Right hindlimb (tissue), 1 donor: ENCODE measurements at places on chromosomes 7 and 10.

GRCh38 chr10:75110006-75110632 is 1.3 kb upstream of the SAMD8 start:
- DNase-seq: no peak

DNA sequence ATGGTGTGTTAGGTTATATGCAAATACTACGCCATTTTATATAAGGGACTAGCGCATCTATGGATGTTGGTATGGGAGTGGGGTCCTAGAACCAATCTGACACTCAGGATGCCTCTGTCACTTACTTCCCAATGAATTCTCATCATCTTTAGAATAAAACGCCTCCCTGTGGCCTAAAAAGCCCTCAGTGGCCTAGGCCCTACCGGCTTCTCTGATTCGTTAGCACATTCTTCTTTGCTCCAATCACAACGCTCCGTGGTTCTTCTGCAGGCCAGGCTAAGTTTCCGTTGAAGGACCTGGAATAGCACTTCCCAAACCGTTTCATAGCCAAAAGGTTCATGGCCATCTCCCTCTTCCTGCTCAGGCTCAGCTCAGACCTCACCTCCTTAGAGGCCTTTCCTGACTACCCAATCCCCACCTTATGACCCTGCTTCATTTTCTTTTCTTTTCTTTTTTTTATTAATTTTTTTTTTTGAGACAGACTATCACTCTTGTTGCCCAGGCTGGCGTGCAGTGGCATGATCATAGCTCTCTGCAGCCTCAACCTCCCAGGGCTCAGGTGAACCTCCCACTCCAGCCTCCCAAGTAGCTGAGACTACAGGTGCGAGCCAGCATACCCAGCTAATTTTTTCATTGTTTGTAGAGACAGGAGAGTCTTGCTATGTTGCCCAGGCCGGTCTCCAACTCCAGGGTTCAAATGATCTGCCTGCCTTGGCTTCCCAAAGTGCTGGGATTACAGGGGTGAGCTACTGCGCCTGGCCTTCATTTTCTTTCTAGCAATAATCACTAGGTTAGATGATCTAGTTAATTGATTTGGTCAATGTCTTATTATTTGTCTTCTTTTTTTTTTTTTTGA is 24.5 kb upstream of the YWHAG start:
- DNase-seq: no peak

- DNase-seq: no peak
Observed at GRCh38 chr7:124575176-124575575, 190.4 kb downstream of the GPR37 start.

- no peak for DNase-seq
Observed at GRCh38 chr10:1451362-1451888, 285.9 kb downstream of the ADARB2 start.

DNA sequence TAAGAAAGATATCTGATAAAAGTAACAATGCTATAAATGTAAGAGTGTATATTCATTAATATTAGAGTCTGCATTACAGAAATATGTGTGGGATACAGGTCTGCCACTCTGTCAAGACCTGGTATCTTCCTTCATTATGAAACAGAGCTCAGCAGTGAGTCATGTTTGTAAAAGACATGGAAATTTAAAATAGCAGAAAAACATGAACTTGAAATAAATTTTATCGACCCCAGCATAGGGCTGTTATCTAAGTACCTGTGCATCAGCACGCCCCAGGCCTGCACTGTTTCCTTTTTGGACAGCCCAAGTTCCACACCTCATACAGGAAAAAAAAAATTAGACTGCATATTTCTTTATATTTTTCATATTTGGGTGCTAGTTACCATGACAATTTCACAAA is 58.0 kb upstream of the ZPBP start:
- DNase-seq: no peak

DNA sequence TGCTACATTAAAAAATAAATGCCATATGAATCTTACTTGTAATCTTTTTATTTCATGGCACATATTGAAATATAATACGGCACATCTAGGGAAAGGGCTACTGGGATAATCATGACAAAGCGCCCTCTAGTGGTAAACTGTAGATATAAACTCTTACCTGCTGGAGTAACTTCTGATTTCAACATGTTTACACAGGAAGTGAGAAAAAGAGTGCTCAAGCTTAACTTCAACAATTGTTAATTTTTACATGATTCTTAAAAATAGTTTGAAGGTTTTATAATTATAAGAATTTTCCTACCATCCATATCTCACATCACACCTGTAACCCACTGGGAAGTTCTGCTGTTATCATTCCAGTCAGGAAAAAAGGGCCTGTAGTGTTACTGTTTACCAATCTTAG is 2.0 kb upstream of the HEPACAM2 start:
- DNase-seq: no peak

DNA sequence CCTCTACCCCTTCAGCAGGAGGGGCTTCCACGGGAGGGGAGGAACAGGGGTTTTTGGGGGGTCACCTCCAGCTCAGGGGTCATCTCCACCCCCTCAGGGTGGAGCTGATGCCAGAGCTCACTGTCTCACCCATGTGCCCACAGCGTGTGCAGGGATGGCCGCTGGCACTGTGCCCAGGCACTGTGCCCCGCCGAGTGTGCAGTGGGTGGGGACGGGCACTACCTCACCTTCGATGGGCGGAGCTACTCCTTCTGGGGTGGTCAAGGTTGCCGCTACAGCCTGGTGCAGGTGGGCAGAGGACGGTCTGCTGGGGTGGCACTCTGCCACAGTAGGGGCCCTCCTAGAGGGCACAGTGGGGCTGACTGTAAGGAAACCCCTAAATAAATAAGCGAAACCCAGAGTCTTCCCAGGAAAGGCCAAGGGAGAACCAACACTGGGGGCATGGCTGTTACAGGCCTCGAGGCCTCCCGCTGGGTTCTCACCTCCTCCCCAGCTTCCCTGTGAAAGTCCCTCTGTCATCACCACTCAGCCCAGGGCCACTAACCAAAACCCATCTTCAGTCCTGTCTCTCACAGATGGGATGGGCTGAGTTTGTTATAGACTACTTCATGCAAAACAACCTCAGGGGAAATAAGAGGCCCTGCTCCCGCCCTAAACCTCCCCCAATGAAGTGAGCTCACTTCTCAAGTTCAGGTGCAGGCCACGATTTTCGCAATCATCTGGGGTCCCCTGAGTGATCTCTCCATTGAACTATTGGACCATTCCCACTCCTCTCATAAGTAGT is 7.4 kb upstream of the ZNF467 start:
- no peak for DNase-seq

- DNase-seq: peak; percentile 62
Observed at GRCh38 chr7:69932034-69932628, 333.9 kb downstream of the AUTS2 start.

- DNase-seq: no peak
Observed at GRCh38 chr10:131840788-131841118, 60.1 kb upstream of the PPP2R2D start.

DNA sequence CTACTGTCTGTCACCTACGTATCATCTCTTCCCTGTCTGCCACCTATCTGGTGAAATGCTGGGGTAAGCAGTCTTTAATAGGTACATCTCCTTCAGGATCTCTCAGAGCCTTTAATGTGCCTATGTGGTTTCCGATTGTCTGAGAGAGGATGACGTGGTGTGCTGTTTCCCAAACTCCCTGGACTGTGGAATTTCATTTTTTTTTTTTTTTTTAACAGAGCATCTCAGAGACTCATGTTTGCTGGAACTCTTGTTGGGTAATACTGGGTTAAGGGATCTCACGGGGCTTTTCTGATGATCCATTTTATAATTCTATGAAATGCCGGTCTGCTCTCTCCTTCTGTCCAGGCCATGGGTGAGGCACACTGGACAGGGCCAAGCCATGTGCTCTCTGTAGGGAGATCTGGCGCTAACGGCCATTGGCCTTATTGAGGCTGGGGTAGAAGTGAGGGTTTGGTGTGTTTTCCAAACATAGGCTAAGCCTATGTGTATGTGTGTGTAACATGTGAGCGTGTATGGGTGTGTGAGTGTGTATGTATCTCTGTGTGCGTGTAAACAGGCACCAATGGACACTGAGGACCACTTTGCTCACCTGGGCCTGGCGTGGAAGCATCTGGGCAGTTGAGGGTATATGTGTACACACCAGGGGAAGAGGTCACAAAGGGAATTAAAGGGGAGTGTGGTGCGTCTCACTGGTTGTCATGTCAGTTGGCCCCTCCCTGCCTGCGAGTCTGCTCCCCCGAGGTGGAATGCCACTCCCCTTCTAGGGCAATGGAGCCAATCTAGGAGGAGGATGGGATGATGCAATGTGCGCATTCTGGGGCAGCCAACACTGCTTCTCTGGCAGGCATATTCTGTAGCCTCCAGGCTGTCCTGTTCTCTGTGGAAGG is 7.8 kb downstream of the ADRA2A start:
- no peak for DNase-seq

DNA sequence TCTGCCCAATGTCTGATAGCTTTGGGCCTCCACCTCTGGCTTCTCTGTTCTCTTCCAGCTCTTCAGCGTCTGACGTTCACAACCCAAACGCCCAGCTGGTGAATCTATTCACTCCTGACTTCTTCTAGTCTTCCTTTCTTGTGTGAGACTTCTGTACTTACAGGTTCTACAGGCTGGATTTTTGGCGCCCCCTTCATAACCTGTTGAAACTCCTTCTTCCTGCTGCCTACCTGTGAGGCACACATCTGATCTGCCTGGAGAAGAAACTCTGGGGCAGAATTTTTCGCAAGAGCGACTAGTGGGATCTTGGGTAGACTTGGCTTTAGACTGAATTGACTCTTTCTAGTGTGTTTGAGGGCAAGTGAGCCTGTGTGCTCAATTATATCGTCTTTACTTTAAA is 249.3 kb downstream of the REEP3 start:
- DNase-seq: no peak

GRCh38 chr7:136078630-136079029 is 101.5 kb upstream of the MTPN start:
- no peak for DNase-seq

- no peak for DNase-seq
Observed at GRCh38 chr7:77383333-77383740, 32.8 kb downstream of the GSAP start.

DNA sequence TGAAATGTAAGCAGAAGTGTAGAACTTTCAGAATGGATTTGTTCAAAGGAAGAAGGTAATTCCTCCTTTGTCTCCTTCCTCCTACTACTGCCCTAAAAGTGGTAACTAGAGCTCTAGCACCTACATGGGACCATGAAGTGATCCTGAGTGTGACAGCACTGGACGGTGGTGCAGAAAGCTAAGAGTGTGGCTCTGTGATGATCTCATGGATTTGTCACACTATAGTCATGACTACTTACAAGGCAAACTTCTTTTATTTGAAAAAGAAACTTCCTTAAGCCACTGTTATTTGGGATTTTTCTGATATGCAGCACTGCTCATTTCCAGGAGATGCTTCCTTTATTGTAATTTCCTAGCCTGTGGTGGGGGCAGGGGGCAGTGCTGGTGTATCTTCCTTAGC is 5.8 kb upstream of the FHIP2A start:
- no peak for DNase-seq

GRCh38 chr7:43454936-43455518 is 127.9 kb upstream of the STK17A start:
- no peak for DNase-seq

DNA sequence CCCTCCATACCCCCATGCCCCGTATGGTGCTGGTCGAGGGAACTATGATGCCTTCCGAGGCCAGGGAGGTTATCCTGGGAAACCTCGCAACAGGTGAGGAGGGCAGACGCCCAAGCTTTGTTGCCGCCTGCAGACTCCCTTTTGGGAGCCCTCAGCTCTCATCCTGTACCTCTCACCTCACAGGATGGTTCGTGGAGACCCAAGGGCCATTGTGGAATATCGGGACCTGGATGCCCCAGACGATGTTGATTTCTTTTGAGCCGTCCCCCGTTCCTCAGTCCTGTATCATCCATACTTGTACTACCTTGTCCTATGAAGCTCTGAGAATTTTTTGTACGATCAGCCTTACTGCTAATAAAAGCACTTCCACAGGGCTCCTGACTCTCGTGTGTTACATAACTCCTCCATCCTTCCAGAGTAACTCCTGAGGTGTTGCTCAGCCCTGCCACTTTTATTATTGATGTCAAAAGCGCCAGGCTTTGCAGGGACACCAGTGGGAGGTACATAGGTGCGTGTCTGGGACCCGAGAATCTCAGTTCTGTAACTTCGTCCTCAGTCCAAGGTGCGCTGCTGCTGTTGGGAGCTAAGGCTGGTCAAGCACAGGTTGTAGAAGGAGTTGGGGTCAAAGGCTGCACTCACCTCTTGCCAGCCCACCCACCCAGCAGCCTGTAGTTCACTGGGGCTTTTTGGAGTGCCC is 1.1 kb downstream of the UFSP1 start:
- no peak for DNase-seq
